NCI-H526 treated with DMSO at 0.1 percent for 48 hours (cell line): ENCODE measurements at places on chromosomes 3 and 15.

GRCh38 chr3:36679384-36680200 lies 84.8 kb downstream of the DCLK3 start:
- no peak for DNase-seq

GRCh38 chr3:165553371-165553770 lies 283.9 kb downstream of the BCHE start:
- no peak for DNase-seq

- no peak for DNase-seq
Measured at GRCh38 chr15:49323207-49323606, 99.8 kb upstream of the FGF7 start.

DNA sequence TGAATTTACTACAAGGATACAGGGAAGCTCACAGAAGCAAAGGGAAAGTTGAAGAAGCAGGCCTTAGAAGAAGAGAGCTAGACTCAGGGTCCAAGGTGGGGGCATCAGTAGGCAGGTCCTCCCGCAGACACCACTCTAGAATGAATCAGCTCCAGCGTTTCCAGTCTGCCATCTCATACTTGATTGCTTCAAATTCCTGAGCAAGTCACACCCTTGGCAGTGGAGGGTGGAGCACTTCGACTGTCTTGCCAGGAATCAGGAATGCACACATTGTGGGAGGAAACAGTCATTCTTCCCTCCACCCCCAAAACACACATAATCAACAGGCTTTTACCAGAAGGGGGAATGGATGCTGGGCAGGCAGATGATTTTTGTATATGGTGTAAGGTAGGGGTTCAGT lies 78.5 kb downstream of the CHCHD6 start:
- DNase-seq = no peak

DNA sequence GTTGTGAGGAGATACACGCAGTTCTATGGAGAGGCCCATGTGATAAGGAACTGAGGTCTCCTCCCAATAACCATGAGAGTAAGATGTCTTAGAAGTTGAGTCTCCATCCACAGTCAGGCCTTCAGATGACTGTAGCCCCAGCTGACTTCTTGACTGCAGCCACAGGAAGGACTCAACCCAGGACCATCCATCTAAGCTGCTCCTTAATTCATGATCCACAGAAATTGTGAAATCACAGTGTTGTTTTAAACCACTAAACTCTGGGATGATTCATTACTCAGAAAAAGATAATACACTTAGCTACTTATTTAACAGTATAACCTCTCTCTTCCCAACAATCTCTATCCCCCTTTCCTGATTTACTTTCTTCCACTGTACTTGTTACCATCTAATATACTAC lies 173.3 kb downstream of the ALDH1A2 start:
- no peak for DNase-seq

DNA sequence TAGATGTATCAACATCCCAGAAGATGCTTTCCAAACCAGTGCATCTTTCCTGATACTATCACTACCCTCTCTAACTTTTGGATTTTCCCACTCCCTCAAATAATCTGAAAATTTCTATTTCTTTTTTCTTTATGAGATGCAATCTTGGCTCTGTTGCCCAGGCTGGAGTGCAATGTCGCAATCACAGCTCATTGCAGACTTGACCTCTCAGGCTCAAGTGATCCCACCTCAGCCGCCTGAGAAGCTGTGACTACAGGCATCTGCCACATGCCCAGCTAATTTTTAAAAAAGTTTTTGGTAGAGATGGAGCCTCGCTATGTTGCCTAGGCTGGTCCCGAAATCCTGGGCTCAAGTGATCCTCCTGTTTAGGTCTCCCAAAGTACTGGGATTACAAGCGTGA lies 239.7 kb downstream of the SUCLG2 start:
- DNase-seq = no peak

DNA sequence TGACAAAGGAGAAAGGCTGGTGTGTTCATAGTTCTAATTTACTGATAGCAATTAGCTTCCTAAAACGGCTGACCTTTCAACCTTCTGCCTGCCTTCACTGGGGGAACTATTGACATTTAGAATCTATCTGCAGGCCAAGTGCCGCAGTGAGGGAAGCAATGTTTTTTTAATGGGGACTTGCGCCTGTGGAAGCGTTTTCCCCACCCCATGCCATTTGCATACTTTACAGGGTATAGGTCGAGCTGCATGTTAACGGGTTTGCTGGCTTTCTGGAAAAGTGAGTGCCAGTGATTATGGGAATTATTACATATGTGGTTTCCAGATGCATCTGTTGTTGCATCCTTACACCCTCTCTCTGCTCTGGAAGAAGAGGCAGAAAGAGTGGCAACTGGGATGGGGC lies 180.1 kb downstream of the RAB11A start:
- DNase-seq = no peak

DNA sequence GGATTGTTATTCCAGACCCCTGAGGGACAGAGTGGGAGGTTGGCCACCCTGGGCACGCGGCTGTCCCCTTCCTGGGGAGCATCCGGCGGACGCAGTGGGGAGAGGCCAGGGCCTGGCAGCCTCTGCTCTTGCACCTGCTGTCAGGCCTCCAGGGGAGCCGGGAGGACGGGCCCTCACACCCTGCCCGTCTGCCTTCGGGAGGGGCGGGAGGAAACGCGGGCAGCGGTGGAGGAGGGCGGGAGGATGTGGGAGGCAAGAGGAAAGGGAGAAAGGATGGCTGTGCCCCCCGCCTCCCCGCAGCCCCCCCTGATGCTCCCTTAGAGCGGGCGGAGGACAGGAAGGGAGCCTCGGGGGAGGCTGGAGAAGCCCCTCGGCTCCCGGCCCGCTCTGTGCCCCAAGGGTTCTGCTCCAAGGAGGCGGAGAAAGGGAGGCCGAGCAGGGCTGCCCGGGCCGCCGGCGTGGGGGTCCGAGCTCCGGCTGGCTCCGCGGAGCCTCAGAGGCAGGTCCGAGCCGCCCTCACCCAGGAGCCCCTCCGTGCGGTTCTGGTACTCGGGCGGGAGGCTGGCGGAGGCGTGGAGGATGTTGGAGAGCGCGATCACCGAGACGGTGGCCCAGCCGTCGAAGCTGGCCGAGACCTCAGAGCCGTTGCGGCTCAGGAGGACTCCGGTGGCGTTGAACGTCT lies 40.9 kb downstream of the MUC20 start:
- no peak for DNase-seq

DNA sequence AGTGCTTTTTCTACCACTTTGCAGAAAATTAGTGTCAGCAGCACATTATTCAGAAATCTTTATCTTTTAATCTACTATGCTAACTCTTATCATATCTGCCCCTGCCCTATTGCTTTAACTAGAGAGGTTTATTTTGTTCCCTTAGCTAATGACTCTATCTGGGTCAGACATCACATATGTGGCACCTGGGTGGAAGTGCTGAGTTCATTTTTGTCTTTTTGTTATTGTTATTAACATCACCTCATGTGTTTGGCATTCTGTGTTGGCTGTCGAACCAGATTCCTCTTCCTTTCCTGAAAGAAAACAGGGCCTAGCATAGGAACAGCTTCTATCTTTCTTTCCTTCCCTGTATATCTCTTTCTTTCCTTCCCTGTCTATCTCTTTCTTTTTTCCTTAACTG lies 100.7 kb downstream of the RBMS3 start:
- no peak for DNase-seq

DNA sequence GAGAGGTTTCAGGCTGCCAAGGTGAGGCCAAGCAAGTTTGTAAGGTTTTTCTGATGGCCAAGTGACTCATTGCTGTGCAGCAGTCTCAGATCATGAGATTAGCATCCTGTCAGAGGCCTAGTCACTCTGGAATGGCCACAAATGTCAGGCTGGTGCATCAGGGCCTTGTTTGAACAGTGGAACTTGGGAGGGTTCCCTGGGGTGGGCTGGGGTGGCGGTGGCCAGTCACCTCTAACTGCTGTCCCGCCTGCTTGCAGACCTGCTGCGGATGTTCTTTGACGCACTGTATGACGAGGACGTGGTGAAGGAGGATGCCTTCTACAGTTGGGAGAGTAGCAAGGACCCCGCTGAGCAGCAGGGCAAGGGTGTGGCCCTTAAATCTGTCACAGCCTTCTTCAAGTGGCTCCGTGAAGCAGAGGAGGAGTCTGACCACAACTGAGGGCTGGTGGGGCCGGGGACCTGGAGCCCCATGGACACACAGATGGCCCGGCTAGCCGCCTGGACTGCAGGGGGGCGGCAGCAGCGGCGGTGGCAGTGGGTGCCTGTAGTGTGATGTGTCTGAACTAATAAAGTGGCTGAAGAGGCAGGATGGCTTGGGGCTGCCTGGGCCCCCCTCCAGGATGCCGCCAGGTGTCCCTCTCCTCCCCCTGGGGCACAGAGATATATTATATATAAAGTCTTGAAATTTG lies 2.8 kb upstream of the FAM131A start:
- DNase-seq = no peak

- no peak for DNase-seq
Measured at GRCh38 chr3:50205413-50206276, 574 bp downstream of the SLC38A3 start.

DNA sequence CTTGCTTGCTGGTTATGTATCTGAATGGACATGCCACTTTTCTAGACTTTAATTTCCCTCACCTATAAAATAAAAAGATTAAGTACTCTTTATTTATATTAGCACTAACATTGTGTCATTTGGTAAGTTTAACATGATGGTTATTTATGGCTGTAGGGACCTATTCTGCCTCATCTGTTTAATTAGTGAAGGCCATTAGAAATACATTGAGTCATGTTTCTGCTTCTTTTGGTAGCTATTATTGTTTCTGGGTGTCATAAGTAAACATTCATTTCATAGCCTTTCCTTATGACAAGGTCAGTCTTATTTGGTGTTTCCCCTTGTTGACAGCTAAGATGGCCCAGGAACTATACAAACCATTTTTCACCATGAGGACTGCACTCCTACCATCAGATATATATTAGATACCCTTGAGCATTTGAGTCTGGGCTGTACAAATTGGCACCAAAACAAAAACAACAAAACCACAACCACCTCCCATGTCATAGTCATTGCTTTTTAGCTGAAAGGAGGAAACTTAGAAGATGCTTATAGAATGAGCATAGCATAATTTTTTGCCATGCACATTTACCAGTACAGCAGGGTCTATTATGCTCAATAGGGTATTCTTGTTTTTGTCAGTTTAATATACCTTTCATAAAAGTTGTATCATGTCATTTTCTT lies 39.3 kb downstream of the SRP14 start:
- no peak for DNase-seq

GRCh38 chr3:9552252-9552999 lies 1.2 kb downstream of the LHFPL4 start:
- peak; percentile 3 for DNase-seq

GRCh38 chr3:133238015-133238414 lies 161.8 kb upstream of the BFSP2 start:
- no peak for DNase-seq

GRCh38 chr3:165669504-165669903 lies 167.7 kb downstream of the BCHE start:
- no peak for DNase-seq

DNA sequence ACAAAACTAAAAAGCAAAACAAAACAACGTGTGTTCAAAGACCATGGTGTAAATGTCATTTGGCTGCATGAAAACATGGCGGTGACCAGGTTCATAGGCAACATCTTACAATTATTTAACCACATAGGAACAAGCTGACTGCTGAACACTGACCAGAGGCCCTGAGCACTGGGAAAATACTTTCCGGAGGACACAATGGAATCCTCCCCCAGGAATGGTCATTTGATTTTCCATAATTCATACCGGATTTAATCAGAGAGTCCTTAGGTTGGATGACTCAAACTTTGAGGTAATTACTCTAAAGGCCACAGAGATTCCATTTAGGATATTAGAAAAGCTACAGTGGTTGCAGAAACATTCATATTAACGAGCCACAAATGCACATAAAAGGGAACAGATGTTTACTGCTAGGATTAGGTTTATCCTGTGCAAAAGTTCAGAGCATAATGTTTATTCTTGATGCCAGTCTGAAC lies 254.7 kb downstream of the NR1D2 start:
- DNase-seq = no peak

DNA sequence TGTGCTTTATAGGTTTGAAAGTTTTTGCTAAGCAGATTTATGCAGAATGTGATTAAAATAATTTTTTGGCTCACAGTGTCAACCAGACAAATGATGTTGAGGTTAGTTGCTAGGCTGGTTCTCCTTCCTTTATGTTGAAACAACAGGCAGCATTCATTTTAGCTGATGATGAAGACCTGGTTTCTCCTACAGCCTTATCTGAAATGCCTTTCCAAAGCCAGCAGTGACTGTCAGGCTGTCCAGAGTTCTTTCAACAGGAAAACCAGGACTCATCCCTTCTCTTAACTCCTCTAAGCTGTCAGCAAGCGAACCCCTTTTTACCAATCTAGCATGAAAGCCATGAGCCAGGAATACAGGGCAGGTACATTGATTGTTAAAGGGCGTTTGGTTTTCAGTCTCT lies 84.1 kb downstream of the ZNF609 start:
- no peak for DNase-seq

DNA sequence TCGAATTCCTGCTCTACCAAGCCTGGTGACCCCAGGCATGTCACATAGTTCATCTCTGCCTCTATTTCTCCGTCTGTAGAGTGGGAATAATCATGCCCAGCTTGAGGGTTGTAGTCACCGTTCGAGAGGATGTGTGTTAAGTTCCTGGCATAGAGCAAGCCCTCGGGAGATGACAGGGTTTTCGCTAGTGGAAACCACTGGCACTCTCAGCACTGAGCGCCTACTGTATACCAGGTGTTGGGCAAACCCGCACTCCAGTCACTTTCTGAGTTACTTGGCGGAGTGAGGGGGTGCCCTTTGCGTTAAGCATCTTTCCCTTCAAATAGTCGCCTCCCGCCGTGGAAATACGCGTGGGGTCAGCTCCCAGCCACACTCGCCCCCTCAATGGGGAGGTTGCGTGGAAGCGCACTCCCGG lies 5.1 kb downstream of the FEZF2 start:
- DNase-seq = no peak

- peak; percentile 53 for DNase-seq
Measured at GRCh38 chr3:102225407-102226132, 209.2 kb upstream of the ZPLD1 start.

- no peak for DNase-seq
Measured at GRCh38 chr15:60656481-60656880, 177.5 kb upstream of the ICE2 start.

GRCh38 chr3:148681080-148681479 lies 16.6 kb upstream of the AGTR1 start:
- DNase-seq = no peak

DNA sequence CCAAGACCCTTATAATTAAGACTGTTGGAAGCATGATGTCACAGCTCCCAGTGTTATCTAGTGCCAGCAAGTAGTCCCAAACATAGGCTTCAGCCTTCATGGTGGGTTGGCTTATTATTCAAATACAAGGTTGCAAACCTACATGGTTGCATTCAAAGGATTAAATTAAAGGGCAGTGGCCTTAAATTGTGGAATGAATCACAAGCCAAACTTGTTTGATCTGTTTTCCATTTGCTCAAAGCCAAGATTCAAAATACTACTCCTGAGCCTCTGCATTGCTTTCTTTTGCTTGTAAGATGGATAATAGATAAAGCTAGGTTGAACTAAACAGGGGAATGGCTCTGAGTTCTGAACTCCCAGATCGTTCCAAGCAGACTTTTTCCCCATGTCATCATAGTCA lies 52.4 kb upstream of the GNB4 start:
- DNase-seq = no peak

GRCh38 chr15:91930092-91930491 lies 76.6 kb downstream of the SLCO3A1 start:
- no peak for DNase-seq
